ENCODE measurements at places on chromosomes 16 and 17.

DNA sequence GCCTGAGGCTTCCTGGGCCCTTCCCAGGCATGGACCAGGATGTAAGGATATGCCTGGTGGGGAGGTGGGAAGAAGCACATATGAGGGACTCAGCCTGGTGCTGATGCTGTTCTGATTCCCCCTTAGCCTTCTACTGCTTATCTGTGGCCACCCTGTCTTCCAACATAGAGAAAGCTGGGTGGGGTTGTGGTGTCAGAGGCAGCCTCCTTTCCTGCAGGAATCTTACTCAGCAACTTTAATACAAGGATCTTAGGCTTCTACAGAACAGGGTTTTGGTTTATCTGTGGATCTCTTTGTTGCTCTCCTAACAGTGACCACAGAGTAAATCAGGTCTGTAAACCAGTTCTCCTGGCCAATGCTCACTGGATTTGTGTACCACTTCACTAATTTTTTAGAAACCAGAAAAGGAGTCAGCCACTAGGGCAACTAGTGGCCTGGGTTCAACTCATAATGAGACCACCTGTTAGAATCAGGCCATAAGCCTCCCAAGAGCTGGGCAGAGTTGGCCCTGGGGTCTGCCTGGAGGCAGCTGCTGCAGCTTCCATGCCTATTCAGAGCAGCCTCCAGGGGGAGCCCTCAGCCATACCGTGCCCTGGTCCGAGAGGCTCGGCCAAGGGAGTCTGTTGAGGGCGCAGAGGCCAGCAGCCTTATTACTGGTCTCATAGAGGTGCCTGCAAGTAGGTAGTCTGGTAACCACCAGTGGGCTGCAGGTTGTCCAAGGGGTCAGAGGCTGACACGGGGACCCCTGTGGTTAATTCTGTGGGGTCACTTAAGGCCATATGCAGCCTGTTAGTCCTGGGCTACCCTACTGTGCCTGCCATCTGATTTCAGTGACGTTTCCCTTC, 7.1 kb downstream of the HAS3 start:
- peak; percentile 25 for DNase-seq

- peak; percentile 67 for DNase-seq
Measured at GRCh38 chr17:33389504-33390135, 96.5 kb upstream of the ASIC2 start.

GRCh38 chr16:80631581-80631980, 90.8 kb downstream of the DYNLRB2 start:
- peak; percentile 29 for DNase-seq

DNA sequence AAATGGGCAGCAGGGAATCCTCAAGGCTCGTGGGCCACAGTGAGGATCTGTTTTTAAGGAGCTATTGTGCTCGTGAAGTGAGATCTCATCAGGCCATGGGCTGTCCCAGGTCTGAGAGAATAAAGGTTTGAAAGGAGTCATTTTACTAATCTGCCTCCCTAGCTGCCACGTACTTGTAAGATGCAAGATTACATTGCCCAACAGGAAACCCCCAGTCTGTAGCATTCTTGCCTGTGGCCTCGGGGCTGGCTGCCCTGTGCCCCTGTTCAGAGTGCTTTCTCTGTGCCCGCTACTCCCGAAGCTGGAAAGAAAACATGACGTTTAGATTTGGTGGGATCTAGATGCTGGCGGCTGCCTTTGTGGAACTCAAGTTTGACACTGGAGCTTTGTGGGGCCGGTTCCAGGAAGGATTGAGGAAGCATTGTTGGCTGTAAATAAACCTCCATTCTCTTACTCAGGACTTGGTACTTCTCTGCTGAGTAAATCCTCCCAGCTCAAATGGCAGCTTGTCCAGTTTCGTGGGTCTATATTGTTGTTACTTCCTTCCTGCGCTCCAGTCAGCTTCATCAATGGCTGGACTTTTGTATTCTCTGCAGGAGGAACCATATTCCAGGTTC, 21.2 kb downstream of the SAP30BP start:
- DNase-seq = no peak

GRCh38 chr17:14590459-14591250, 289.8 kb downstream of the HS3ST3B1 start:
- no peak for DNase-seq

- no peak for DNase-seq
Measured at GRCh38 chr16:26561303-26561702, 505.4 kb upstream of the C16orf82 start.

DNA sequence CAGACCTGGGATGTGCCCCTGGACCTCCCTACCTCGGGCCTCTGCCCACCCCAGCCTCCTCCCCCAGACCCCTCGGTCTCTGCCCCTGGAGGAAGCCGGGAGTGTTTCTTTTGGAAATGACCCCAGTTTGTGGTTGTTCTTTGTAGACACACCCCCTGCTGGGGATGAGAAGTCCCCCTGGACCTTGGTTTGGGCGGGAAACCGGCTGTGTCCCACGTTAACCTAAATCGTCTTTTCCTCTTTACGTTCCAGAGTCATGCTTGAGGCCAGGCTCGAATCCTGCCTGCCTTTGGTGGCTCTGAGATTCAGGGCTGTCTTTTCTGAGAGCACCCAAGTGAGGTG, 116.6 kb downstream of the METRNL start:
- DNase-seq = peak; percentile 83

- DNase-seq = no peak
Measured at GRCh38 chr17:79433379-79433778, 177.5 kb downstream of the RBFOX3 start.

GRCh38 chr16:1973461-1974156, 1.8 kb downstream of the TBL3 start:
- no peak for DNase-seq

DNA sequence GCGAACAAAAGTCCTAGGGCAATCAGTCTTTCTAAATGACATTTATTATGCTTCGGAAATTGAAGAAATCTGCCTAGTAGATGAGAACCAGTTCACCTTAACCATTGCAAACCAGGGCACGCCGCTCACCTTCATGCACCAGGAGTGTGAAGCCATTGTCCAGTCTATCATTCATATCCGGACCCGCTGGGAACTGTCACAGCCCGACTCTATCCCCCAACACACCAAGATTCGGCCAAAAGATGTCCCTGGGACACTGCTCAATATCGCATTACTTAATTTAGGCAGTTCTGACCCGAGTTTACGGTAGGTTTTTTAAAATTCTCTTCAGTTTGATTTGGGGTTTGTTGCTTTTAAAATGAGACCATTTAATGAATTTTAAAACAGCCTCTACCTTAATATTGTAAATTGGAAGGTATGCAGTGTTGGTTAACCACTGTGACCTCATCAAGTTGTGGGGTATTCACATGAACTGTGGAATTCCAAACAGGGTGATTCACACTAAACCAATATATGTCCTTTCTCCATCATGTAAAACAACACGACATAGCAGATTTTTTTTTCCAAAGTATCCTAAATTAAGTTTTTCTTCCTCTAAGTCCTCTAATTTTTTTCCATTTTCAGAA, 6.2 kb upstream of the EVI2A start:
- peak; percentile 95 for DNase-seq

DNA sequence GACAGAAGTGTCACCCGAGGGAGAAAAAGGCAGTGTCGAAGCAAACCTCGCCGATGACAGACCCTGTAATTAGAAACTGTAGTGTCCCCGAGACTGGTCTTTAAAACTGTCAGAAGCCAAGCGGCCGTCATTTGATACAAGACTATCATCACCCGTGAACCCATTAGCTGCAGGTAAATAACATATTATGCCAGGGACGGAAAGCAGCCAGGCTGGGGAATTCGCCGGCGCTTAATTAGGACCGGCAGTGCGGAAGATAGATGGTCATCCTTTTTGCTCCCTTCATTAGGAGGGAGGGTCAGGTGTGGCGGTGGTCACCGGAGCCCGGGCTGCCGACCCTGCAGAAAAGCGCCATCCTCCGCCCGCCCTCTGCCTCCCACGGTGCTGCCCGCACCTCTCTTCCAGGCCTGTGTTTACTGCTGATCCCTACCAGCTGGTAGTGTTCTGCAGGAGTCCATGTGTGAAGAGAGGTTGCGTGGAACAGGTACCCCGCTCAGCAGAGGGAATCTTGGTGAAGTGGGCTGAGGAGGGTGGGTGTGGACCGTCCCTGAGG, 109.4 kb upstream of the GSE1 start:
- DNase-seq = no peak

DNA sequence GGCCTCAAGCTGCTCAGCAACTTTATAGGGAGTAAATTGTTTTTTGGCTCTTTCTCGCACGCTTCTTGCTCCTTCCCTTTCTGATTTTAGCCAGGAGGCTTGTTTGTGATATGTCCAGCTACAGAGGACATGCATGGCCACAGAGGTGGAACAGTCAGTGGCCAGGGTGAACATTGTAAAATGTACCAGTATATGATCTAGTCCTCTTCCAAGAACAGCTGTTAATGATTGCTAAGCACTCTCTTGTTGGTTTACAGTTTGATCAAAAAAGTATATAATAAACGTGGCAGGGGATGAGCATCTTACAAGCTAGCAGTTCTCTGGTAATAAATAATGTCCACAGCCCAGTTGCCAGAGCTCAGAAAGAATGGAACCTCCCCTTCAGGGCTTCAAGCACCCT, 461.7 kb upstream of the DYNLRB2 start:
- DNase-seq = no peak

GRCh38 chr17:34658811-34659560, 79.6 kb downstream of the TMEM132E start:
- no peak for DNase-seq

- DNase-seq = peak; percentile 100
Measured at GRCh38 chr17:43360739-43361505, 37.9 kb upstream of the ARL4D start.

GRCh38 chr16:74682556-74682955, 15.9 kb upstream of the RFWD3 start:
- no peak for DNase-seq

- DNase-seq = no peak
Measured at GRCh38 chr16:57134982-57135381, 42.6 kb downstream of the CPNE2 start.

- DNase-seq = no peak
Measured at GRCh38 chr17:43396491-43397060, 2.2 kb upstream of the ARL4D start.

DNA sequence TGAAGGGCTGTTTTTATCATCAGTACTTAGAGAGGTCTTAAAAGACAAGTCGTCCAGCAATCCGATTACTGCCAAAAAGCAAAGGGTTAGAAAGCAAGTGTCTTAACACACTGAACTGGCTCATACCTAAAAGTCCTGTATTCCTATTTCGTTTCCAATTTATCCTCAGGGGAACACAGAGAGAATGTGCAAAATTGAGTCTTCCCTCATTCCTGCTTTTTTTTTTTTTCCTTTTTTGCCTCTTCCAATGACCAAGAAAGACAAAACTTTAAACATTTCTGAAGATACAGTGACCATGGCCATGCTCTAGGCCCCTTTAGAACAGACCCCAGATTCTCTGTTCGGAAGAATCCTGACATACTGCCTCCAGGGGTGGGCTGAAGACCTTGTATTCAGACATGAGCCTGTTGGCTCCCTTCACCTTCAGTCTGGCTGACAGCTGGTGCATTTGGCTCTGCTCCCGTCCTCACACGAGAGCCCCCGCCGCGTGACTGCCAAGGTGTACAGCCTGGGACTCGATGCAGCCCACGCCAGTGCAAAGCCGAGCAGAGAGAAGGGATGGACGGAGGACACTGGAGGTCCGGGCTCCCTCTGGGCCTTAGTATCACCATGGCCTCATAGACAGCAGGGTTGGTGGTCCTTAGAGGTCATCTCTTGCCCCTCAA, 47.0 kb downstream of the COTL1 start:
- no peak for DNase-seq

GRCh38 chr17:31494259-31495021, 103.0 kb downstream of the RAB11FIP4 start:
- DNase-seq = no peak

DNA sequence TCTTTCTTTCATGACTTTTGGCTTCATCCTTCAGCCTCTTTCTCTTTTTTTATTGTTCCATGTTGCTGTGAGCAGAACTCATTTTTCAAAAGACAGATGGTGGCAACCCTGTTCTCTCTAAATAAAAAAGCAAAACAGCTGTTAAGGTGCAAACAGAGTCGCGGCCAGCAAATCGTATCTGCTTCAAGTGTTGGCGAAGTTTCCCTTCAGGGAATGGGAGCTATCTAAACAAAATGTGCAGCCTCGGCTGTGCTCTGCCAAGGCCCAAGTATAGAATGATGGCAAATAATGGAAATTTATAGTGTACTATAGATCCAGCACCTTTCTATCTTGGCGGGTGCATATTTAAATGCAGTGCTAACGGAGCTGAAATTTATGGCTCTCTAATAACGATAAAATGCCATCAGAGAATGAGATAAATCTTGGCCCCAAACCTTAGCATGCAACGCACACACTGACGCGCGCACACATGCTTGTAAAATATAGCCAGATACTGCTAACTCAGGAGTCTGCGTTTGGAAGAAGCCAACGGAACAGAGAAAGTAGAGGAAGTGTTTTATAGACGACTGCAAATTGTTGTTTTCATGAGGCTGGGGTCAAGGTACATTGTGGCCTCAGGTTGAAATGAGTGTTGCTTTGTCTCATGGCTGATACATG, 315.5 kb upstream of the RBFOX1 start:
- no peak for DNase-seq

DNA sequence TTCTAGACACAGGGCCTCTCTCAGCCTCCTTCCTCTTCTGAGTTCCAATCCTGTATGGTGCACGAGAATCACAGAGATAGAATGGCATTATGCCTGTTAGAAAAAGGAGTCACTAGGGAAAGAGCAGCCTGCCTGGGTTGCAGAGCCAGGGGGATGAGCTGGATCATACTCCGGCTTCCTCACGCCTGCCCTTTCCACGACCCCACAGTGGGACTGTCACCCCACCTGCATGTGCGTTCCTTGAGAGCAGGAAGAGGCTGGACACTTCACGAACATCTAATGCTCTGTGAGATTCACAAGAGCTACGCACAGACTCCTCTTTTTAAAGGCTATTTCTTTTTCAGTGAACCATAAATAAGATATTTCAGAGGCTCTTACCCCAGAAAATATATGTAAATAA, 54.8 kb downstream of the N4BP1 start:
- peak; percentile 34 for DNase-seq

DNA sequence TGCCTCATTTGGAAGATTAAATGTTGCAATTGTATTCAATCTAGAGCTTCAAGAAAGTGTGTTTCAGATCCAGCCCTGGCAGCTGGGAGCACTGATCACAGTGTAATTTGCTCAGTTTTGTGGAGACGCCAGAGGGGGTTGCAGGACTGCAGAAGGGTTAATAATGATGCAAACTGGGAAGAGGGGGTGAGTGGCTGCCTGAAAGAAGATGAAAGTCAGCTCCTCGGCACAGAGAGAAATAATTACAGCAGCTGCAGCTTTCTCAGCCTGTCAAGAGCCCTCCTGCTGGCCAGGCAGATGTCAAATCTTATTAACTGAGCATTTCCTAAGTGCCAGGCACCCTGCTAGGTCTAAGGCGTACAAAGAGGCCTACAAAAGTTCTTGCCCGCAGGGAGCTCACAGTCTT, 97.7 kb downstream of the ZNF18 start:
- DNase-seq = peak; percentile 23

GRCh38 chr16:55398762-55399161, 74.8 kb downstream of the IRX6 start:
- DNase-seq = no peak

- no peak for DNase-seq
Measured at GRCh38 chr17:15271741-15272140, 6.6 kb upstream of the PMP22 start.

Measured in fibroblast of skin of right biceps (primary cell).